Islet precursor cell (in vitro differentiated cells): ENCODE measurements at places on chromosomes 6 and 20.

DNA sequence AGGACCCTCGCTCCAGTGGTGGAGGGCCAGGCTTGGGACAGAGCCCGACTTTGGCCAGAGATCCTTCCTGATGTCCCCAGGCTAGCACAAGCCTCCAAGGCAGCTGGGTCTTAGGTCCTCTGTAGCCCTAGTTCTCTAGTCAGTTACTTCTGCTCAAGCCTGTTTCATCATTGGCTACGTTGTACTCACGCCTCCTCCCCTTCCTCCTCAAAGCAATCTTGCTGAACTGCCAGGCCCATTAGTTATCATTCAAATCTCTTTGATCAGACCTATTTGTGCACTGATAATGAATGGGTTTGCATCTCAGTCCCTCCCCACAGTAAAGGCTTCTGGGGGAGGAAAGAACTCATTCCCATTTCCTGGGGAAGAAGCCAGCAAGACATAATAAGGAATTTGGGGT lies 256.8 kb downstream of the NFATC2 start:
- DNase-seq: peak; percentile 67

- DNase-seq: peak; percentile 47
These were observed 4.7 kb upstream of the FOXF2 start for GRCh38 chr6:1384549-1385128.

DNA sequence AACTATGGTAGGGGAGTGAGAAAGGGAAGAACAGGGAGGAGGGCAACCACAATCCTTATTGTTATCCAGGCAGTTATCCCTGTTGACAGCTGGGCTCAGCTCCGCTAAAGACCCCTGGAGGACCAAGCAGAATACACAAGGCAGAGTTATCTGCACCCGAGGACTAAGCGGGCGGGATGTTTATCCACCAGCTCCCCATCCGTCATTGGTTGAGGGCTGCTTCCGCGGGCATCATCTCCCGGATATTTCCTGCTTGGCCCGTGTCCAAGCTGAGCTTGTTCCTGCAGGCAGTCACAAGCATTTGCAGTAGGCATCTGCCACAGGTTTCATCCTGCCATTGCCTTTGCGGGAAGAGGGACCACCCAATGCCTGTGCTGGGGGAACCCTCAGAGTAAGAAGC lies 102.1 kb downstream of the DLGAP4 start:
- DNase-seq: no peak

GRCh38 chr6:36733300-36733699 lies 35.7 kb downstream of the RAB44 start:
- DNase-seq: no peak

GRCh38 chr6:150692604-150693003 lies 92.9 kb downstream of the PLEKHG1 start:
- DNase-seq: no peak

DNA sequence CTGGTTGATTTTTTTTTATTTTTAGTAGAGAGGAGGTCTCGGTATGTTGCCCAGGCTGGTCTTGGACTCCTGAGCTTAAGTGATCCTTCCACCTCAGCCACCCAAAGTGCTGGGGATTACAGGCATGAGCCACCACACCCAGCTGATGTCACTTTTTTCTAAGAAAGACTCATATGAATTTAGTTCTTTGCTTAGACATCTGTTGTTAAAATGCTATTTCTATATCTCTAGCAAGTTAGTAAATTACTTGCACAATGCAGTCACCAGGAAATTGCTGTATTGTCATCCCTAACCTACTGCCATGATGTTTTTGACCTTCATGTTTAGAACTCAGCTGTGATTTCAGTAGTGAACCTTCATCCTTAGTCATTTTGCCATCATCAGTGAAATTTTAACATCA lies 5.7 kb downstream of the KDM1B start:
- no peak for DNase-seq

- DNase-seq: no peak
These were observed 17.5 kb upstream of the MYCT1 start for GRCh38 chr6:152680151-152680550.

DNA sequence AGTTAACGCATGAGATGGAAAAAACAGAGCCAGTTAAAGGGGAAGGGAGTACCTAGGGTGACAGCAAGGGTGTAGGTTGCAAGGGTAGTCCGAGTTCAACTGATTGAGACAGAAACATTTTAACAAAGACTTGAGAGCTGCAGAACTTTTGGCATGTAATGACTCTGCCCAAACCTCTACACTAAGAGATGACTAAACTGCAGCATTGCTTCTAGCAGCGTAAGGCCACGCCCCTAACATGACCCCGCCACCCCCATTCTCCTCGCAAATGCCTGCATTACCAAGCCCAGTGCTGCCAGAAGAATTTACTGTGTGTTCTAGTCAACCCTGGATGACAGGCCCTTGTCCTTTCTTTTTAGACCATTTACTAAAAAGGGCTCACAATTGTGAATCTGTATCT lies 6.3 kb upstream of the HINT3 start:
- peak; percentile 82 for DNase-seq

GRCh38 chr6:169058634-169059033 lies 195.0 kb downstream of the THBS2 start:
- no peak for DNase-seq

DNA sequence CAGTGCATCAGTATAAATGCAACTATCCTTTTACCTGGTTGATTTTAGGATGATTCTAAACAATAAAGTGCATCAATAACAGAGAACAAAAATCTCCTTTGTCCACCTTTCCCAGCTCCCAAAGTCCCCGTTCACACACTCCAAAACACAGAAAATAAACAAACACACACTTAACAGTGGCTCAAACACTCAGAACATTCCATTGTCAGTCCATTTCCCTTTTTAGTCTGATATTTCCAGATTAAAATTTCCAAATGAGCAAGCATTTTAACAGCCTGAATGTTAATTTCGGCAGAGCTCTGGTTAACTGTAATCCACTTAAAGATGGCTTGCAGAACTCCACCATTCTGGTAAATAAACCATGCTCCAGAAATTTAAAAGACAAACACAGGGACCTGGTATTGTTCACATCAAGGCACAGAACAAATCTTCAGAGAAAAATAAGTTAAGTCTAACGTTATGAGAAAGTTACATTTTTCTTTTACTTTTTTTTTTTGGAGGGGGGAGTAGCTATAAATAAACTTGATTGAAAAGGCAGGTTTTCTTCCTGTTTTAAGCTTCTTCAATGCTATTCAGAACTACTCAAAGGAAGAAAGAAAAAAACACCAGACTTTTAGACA lies 100.8 kb downstream of the DST start:
- no peak for DNase-seq

DNA sequence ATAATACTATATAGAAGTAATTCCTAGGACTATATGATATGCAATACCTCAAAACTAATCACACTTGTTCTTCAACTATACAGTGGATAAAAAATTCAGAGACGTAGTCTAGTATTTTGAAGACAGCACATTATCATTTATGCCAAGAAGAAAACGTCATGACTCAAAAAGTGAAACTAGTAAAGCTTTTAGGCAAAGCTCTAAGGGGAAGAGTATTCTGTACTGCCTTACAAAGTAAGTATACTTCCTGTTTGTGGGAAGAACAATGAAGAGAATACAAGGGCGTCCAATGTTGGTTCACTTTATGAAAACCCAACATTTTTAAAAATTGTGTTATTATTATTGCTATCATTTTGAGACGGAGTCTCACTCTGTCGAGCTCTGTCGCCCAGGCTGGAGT lies 27.9 kb downstream of the LOC128125822 start:
- DNase-seq: no peak
